Kidney tubule cell (primary cell): ENCODE measurements at places on chromosomes 7 and 10.

DNA sequence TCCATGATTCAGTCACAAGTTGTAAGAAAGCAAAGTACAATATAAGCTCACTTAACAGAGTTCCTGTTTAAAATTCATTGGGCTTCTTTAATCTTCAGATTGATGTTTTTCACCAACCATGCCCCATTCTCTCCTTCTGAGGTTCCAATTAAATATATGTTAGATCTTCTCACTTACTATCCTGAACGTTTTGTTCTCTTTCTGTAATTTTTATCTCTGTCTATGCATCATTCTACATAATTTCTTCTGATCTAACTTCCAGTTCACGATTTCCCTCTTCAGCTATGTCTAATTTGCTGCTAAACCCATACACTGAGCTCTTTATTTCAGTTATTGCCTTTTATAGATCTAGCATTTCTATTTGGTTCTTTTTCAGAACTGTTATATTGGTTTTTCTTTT is 28.0 kb upstream of the SPOCK2 start:
- DNase-seq: no peak

DNA sequence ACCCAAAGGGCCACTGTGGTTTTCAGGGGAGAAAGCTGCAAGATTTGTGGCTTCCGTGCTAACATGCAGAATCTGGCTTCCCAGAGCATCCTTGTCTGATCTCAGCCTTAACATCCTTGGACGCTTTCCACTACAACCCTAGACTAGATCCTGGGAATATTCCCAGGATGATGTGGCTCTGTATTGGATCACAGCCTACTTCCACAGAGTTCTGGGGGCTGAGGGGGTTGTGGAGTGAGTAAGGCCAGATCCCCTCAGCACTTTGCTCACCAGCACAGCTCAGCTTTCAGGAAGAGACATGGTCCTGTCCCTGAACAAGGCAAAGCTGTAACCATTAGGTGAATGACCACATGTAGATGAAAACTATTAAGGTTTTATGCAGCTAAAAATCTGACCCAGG is 241.3 kb upstream of the MYO3A start:
- DNase-seq: no peak

DNA sequence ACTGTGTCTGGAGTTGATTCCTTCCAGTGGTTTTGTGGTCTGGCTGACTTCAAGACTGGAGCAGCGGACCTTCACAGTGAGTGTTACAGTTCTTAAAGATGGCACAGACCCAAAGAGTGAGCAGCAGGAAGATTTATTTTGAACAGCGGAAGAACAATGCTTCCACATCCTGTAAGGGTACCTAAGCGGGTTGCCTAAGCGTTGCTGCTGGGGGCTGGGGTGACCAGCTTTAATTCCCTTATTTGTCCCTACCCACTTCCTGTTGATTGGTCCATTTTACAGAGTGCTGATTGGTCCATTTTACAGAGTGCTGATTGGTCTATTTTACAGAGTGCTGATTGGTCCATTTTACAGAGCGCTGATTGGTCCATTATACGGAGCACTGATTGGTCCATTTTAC is 13.2 kb downstream of the AKR1B15 start:
- peak; percentile 95 for DNase-seq

DNA sequence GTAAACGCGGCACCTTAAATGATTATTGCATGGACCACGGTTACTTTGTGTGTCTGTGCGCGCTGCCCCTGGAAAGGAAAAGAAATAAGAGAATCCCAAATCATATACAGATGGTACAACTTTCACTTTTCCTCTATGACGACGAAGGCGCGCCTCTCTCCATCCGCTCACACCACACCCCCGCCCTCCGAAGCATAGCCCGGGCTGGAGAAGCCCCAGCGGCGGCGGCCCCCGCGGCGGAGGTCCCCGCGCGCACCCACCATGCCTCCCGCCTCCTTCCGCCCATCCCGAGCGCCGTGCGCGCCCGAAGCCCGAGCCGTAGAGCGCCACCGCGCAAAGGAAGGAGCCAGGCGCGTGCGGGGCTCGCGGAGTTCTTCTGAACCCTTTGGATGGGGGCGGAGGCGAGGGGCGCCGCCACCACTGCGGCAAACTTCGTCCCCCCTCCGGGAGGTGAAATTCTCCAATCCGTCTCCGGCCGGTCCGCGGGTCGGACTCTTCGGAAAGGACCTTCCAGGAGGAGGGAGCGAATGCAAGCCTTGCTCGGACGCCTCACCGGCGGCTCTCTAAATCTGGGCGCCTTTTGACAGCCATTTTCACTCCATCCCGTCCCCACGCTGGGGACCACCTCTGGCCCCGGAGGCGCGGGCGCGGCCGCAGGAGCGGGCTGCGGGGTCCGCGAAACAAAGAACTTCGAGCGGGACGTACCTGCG is 588 bp downstream of the GLI3 start:
- DNase-seq: peak; percentile 46

DNA sequence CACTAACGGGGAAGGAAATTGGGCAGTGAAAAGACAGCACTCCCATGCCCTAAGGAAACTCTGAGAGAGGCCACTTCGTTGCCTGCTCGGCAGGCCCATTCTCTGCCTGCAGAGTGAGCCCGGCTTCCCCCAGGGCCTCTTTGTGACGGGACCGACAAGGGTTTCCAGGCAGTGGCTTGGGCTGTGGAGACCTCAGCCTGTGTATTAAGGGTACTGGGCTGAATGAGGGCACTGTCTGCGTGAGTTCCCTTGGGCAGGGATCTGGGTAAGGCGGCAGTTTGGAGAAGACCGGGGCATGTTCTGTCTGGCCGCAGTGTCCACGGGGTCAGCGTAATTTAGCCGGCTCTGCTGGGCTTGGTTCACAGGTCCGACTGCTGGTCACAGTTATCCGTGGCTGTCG is 237.2 kb downstream of the MGMT start:
- no peak for DNase-seq

DNA sequence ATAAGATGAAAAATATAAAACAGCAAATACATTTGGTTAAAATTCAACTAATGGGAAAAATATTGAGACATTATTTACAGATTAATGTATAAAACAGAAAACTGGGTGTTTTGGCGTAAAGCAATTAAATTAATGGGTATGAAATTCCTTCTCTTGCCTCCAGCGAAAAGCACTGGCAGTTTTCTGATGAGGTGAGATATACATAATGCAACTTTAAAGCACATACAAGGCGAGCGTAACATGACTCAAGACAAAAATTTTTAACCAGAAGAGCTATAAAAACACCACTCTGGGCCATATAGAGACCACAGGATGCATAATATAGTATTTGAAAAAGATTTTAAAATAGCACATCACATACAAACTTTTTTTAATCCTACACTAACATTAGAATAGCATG is 120.6 kb downstream of the ODAD2 start:
- no peak for DNase-seq

- DNase-seq: no peak
Measured at GRCh38 chr10:98420786-98421185, 5.8 kb upstream of the PYROXD2 start.

DNA sequence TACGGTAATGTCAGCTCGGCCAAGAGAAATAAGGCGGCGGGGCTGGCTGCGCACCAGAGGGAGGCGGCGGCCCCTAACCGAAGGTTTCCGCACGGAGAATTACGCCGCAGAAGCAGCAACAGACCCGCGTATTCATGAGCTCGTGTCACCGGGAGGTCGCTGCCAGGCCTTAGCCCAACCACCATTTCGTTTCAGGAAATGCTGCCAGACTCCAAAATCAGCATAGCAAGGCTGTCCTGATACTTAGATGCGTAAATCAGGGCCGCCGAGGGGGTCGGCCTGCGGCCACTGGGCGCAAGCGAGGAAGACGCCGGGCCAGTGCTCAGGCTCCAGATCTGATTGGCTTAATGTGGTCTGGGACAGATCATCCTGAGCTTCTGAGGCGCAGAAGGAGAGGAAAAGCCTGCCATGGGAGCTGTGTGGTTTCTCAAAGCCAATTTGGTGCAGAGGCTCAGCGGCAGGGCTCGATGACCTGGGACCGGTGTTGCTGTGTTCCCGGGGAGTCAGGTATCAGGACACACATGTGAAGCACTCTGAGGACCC is 247.9 kb downstream of the BAMBI start:
- DNase-seq: no peak

GRCh38 chr7:43768201-43768886 is 9.9 kb downstream of the BLVRA start:
- DNase-seq: no peak

DNA sequence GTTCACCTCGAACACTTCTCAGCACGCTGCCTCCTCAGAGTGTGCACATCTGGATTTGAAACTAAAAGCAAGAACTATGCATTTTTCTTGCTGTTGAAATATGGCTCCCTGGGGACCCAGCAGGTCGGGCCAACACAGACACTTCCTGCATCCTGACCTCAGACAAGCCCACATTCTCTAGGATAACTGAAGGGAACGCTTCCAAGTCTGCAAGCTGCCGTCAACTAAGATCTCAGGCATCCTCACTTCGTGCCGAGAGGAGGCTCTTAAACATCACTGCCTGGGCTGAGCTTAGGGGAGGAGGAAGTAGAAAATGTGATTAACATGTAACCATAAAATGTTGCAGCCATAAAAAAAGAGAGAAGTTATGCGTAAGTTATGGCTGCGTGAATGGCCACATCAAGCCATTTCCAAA is 65.5 kb downstream of the PYROXD2 start:
- peak; percentile 8 for DNase-seq

- DNase-seq: no peak
Measured at GRCh38 chr7:9621927-9622326, 1188.5 kb downstream of the NXPH1 start.

DNA sequence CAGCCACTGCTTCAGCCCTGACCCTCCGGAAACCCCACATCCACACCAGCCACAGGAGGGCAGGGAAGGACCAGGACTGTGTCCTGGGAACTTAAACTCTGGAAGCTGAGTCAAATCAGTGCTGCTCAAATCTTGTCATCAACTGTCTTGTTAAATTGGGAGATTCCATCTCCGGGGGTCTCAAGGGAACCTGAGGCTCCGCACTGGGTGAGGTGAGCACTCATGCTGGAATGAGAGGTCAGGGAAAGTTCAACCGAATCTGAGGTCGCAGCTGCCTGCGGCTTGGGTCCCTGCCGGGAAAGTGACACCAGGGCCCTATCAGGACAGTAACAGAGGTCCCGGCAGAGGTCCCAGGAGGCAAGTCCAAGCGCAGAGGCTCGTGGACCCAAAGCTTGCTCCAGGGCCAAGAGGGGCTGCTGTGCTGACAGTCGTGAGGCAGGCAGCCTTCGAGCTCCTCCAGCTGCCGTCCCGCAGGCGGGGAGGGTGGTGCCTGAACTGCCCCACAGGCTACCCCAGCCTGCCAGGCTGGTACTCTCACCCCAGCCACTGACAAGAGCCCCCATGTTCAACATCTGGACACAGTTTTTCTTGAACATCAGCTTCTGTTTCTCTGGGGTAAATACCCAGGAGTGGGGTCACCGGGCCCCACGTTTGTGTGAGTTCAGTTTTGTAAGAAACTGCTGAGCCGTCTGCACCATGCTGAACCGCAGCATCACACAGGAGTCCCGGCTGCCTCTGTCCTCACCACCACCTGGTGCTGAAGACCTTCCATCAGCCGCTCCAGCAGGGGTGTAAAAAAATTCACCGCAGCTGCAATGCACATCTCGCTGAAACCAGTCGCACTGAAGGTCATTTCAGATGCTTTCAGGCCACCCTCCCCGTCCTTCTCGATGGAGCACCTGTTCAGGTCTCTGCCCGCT is 101.0 kb downstream of the DIP2C start:
- DNase-seq: peak; percentile 33

- DNase-seq: no peak
Measured at GRCh38 chr10:8060704-8061121, 6.2 kb downstream of the GATA3 start.

DNA sequence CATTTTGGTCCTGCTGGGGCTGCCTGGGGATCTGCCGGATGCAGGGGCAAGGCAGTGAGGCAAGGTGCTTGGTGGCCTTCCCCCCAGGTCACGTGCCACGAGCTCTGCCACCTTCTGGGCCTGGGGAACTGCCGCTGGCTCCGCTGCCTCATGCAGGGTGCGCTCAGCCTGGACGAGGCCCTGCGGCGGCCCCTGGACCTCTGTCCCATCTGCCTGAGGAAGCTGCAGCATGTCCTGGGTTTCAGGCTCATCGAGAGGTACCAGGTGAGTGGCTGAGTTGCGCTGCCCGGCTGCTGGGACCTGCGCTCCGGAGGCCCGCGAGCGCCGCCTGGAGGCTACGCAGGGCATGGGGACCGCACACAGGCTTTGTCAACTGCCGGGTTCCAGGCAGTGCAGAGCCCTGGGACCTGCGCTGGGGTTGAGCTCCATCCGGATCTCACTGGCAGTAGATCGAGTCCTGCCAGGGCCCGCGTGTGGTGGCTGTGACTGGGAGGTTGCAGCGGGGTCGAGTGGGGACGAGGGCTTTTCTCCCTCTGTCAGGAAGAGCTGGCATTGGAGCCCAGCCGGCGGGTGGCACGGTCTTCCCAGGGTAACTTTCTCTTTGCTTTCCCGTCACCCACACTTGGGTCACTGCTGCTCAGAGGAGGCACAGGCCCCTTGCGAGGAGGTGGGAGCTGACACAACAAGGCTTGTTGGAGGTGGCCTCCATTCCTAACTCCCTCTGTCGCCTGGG is 21.7 kb downstream of the AMZ1 start:
- DNase-seq: peak; percentile 64

- DNase-seq: no peak
Measured at GRCh38 chr10:61594430-61594829, 68.3 kb upstream of the CABCOCO1 start.

DNA sequence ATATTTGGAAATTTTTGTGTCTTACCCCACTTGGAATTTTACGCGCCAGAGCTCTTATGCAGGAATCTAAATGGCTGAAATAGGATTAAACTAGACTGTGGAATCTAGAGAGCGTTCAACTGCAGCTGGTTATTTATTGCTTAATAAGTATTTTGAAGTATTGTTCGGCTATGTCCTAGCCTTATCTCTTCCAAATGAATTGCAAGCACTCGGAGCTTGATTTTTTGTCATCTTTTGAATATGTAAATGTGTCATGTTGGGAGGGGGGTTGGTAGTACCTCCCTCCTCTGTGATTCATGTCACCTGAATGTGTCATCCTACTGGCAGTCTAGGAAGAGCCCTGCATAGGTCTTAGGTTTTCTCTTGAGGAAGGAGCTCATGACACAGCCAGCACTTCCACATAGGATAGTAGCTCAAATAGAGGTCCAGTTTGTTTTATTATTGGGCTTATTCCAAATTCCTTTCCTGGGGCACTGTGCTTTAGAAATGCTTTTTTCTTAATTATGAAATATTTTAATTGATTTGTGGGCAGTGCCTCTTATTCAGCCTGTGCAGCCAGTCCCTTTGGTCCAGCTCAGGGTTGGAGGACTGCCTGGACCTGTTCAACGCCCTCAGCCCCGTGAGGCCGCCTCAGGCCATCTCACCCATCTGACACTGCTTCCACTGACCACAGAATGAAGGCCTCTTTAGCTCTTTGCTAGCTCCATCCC is 22.5 kb upstream of the TRIL start:
- DNase-seq: peak; percentile 74

GRCh38 chr10:68301790-68302502 is 29.9 kb upstream of the HNRNPH3 start:
- peak; percentile 68 for DNase-seq
